ENCODE measurements at places on chromosomes 13 and 19.

GRCh38 chr13:93004919-93005318 lies 221.7 kb upstream of the GPC6 start:
- no peak for DNase-seq

DNA sequence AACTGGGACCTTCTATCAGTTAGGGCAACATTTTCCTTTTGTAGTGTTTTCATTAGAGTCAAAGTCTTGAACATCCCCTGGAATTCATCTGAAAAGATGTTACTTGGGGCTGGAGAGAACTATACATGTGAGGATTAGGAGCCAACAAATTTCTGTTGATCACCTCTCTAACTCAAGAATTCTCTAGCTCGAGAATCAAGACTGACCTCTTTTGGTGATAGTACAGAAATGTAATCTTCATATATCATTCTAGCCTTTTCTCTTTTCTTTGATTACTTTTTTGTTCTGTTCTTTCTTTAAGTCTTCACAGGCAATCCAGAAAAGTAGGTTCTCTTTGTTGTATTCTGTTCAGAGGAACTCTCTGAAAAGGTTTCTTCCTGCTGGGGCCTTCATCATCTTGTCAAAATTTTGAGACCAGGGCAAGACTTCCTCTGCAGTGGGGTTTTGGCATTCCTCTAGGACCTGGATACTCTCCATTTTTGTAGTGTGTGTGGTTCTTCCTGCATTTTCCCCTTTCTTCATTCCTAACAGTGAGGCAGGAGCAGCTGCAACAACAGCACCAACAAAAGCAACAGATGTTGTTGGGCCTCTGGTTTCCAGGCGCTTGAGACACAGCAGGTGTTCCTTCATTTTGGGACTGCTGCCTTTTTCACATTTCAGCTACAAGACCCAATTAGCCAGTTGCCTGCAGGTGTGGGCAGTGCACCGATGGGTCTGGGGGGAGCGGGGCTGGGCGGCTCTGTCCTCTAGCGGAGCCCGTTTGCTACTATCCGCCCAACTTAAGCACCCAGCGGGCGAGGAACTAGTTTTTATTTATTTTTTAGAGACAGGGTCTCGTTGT lies 26.2 kb downstream of the ELF1 start:
- no peak for DNase-seq

- DNase-seq: peak; percentile 36
Measured at GRCh38 chr13:44734201-44734707, 158.1 kb upstream of the TSC22D1 start.

- no peak for DNase-seq
Measured at GRCh38 chr19:10503002-10503789, at the start of gene KEAP1. Gene KEAP1, minus strand, starts transcription at chr19:10503356. Its CDS starts 3,323 bp downstream, at chr19:10500033.

DNA sequence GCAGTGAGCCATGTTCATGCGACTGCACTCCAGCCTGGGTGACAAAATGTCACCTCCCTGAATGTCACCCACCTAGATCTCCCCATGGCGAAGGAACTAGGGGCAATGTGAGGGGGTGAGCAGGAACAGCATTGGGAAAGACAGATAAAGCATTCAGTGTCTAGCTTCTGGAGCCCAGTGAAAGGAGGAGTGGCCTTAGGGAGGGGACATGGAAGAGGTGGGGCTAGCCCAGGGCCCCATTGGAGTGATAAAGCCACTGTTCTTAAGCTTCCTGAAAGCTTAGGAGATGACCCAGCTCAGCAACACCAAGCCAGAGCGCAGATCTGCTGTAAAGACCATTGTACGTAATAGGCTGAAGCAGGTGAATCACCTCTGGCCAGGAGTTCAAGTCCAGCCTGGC lies 13.0 kb upstream of the KCNN1 start:
- DNase-seq: no peak

- no peak for DNase-seq
Measured at GRCh38 chr19:49599378-49600295, 8.7 kb downstream of the PRR12 start.

- peak; percentile 37 for DNase-seq
Measured at GRCh38 chr13:109816112-109816807, 29.9 kb upstream of the IRS2 start.

- no peak for DNase-seq
Measured at GRCh38 chr19:10835089-10835753, 791 bp downstream of the TMED1 start.

DNA sequence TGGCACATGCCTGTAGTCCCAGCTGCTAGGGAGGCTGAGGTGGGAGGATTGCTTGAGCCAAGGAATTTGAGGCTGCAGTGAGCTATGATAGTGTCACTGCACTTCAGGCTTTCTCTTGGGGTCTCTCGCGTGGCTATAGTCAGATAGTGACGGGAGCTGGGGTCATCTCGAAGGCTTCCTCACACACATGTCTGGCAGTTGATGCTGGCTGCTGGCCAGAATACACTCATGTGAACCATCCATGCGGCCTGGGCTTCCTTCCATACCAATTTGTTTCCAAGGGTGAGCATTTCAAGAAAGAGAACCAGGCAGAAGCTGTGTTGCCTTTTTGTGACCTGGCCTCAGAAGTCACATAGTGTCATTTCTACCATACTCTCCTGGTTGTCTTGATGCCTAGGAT lies 26.4 kb downstream of the LEUTX start:
- DNase-seq: no peak

All from HFFc6 (cell line).